ENCODE measurements at places on chromosomes 4 and X. TPM values are rescaled to one million over a fixed set of nuclear protein-coding genes. Genes with fewer than 3 reads are reported as not detected.
A peak's percentile ranks its signal among the peaks of the same experiment; 100 is the strongest.

GRCh38 chrX:2283111-2283859 lies 217.5 kb downstream of the DHRSX start:
- no peak for DNase-seq

DNA sequence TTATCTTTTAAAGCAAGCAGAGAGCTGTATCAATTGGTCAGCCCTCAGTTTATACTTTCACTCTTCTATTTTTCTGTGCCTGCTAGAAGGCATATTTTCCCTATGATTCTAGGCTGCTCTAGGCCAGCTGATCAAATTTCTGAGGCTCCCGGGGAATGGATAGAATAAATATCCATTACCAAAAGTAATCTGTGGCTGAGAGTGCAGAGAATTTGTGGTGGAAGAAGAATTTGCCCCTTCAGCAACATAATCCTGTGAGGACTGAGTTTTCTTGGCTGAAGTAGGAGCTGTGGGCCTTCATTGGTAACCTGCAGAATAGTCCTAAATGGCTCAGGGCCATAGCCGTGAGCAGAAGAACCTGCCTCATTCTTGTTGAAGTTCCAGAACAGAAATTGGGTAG lies 314.6 kb upstream of the CASK start:
- DNase-seq: no peak

DNA sequence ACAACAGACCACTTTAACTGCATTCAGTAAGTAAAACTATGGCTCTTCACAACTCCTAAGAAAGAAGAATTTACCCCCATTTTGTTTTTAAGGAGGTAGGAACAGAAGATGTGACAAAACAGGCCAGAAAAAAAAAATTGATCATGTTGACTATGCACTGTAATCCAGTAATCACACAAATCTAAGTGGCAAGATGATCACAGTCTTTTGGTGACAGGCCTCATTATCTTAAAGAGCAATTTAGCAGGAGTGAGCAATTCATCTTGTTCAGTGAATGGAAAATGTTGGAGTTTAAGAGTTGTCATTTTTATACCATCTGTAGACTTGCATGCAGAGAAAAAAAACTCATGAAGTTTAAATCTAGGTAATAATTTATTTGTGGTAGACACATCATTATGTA lies 115.1 kb downstream of the SLC39A8 start:
- no peak for DNase-seq

DNA sequence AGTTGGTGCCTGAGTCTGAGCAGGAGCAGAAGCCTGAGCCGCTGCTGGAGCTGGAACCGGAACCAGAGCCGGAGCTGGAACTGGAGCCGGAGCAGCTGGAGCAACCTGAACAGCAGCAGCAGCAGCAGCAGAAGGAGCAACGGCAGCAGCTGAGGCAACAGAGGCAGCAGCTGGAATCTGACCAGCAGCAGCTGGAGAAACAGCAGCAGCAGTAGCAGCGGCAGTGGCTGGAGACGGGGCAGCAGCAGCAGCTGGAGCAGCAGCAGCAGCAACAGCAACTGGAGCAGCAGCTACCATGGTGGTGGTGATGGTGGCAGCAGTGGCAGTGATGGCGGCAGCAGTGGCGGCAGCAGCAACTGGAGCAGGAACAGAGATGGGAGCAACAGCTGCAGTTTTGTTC lies 61.5 kb downstream of the AMOT start:
- no peak for DNase-seq

DNA sequence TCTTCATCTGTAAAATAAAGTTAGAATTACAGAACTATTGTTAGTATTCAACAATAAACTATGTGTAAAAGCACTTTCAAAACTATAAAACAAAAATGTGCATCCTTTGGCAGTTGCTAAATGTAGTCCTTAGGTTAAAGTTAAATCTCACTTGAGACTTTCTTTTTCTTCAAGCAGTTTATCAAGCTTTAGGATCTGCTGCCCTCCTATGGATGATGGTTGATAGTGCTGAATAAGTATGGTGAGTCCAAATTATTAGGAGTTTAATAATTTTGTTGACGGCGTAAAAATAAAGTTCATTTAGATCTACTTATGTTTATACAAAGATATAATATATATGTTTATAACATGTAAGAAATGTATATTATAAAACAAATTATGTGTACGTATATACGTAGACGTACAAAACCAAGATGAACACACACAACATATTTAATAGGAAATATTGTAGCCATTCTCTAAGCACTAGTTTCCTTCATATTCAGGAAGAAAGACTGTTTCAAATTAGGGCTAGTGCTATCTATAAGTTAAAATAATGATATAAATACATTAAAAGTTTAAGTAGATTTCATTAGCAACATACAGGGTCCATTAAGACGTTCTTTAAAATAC lies 22.3 kb downstream of the UGT2A2 start:
- DNase-seq: peak; percentile 77

DNA sequence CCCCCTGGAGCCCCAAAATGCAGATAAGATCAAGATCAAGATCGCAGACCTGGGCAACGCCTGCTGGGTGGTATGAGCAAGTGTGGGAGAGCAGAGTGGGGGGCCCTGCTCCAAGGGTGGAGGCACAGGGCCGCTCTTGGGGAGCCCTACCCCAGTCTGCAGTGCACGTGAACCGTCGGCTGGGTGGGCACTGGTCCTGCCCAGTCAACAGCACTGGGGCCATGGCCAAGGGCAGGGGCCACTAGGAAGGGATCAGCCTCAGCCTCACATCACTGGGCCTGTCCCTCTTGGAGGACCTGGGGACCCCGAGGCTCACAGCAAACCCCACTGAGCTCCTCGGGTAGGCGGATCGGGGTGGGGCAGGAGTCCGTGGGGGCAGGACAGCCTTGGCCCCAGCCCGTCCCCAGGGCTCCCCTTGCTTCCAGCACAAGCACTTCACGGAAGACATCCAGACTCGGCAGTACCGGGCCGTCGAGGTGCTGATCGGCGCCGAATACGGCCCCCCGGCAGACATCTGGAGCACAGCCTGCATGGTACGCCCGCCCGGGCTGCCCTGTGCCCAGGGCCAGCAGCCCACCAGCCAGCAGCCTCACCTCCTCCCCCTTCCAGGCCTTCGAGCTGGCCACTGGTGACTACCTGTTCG lies 3.6 kb downstream of the SRPK3 start:
- DNase-seq: no peak

DNA sequence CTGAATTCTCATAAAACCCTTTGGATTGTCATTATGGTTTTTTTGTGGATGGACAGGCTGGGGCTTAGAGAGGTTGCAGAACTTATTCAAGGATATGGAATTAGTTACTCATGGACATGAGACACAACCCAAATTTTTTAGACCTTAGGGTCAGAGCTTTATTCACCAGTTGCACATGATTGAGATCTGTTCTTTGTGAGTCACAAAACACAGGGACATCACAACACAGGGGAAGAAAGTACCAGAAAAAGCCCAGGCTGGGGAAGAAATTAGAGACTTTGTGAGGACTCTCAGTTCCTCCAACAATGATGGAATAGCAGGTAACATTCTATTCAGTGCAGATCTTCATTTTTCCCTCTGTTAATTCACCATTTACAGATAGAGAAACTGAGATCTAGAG lies 602.4 kb upstream of the CPEB2 start:
- no peak for DNase-seq

DNA sequence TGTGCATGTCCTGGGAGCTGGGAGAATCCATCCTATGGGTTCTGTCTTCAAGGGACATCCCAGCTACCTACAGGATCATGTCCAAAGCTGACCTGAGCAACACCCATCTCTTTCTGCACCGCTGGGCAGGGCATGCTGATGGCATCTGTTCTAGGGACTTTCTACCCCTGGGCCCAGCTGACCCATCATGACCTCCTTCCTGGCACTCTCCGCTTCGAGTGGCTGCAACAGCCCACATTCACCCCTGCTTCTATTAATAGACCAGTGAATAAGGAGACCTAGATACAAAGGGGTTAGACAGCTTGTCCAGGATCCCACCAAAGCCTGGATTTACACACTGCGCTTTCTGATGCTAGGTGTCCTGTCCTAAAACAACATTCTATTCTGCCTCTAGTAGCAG lies 44.6 kb upstream of the GPR173 start:
- DNase-seq: peak; percentile 10

The WDFY3 gene
- total RNA-seq: 42.9 TPM

The LRBA gene
- total RNA-seq: 93.1 TPM

The OPN1MW gene
- total RNA-seq: not detected

Measured in renal cortical epithelial cell (primary cell).